ENCODE measurements at places on chromosomes 16 and 17.

DNA sequence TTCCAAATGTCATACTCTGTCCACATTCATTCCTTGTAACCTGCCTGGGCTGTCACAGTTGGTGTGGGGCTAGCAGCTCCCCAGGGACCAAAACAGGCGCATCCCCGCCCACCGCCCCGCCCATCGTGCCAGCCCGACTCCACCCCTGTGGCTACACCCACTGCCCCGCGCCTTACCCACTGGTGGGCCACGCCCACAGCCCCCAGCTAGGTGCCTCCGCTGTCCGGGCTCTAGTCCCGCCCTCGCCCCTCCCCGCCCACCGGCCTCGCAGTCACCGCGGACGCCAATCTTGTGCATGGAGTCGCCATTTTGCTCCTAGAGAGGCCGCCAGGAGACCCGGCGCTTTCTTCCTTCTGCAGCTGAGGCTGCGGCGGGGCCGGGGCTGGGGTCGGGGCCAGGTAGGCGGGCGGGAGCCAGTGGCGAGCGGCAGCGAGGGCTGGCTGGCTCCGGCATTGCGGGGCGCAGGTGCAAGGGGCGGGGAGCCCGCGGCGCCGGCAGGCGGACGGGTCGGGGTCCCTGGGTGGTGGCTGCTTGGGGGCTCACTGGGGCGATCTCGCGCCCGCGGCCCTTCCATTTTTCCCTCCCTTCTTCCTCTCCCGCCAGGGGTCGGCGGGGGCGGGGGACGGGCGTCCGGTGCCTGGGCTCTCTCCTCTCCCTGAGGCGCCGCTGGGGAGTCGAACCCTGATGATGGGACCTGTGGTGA, at the start of gene PRPSAP2:
TSS of gene PRPSAP2 (plus strand) at position 268 of the 703 bp plus-strand sequence. CDS start 7,703 bp downstream, outside the sequence.
- peak within 1 kb of the TSS; percentile 71 for H3K4me3 ChIP-seq
- peaks cover 6% of the 10 kb centered on the region for H3K4me1 ChIP-seq
- no peaks in the 10 kb centered on the region for H3K27me3 ChIP-seq
- H3K27ac ChIP-seq, result peak within 1 kb of the TSS; percentile 91

DNA sequence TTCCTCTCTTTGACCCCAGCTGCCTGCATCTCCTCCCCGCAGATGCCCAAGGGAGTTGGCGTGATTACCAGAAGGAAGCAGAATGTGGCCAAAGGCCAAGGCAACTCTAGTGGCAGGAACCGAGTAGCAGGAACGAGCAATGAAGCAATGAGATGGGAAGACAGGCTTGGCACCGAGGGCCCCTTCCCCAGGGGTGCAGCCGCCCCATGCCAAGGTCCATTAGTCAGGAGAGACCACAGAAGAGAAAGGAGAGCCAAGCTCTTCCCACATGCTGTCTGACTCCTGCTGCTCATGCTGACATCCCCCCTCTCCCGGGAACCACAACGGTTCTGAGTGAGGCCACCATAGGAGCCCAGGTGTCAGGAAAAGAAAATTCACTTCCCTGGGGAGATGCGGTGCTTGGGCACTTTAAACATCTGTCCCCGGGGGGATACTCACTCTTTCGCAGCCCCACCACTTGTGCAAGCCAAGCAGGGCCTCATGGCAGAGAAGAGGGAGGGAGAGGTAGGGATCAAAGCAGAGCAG, 67.4 kb downstream of the MYO18A start:
- peak overlapping the region; percentile 23 for H3K27ac ChIP-seq
- peaks cover 88% of the 10 kb centered on the region for H3K36me3 ChIP-seq
- no peak overlapping the region for H3K4me3 ChIP-seq
- H3K27me3 ChIP-seq, result no peaks in the 10 kb centered on the region

DNA sequence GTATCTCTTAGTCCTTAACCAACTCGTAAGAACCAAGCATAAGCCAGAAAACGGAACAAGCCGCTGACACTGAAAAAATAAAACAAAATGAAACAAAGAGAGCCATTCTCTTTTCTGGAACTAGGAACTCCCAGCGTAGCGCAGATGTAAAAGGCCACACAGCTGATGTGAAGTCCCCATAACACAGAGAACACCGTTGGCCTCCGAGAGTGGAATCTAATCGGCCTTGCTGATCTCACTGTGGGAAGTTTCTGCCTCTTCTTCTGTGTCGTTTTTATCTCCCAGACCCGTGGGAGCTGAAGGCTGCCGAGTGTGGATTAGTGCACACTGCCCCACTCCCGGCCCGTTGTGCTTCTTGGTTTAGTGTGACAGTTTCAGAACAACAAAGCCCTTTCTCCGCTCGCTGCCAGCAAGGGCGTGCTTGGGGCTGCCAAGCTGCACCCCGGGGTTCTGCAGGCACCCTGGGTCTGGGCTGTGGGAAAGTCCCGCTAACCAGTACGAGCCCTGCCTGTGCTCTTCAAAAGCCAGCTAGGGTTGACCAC, 21.7 kb downstream of the TTYH2 start:
- no peaks in the 10 kb centered on the region for H3K36me3 ChIP-seq
- H3K4me1 ChIP-seq, result no peaks in the 10 kb centered on the region
- no peak overlapping the region for H3K4me3 ChIP-seq
- peak overlapping the region; percentile 15 for H3K27ac ChIP-seq
- ATAC-seq, result no peak

DNA sequence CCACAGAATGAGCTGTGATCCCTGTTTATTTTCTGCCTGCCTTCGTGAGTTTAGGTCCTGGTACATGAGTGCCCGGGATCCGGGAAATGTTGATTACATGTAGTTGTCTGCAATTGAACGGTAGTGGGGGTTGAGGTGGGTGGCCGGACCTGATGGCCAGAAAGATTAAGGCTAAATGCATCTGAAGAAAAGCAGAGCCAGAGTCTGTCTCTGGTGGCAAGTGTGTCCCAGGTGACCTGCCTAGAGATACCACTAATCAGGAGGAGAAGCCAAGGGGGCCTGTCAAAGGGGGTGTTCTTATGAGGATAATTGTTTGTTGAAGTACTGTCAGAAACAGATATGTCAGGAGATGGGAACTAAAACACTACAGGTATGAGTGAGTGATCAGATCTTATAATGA, 154.0 kb upstream of the ASIC2 start:
- no peaks in the 10 kb centered on the region for H3K36me3 ChIP-seq
- no peak for ATAC-seq
- H3K27ac ChIP-seq, result no peak overlapping the region
- no peaks in the 10 kb centered on the region for H3K27me3 ChIP-seq
- no peaks in the 10 kb centered on the region for H3K4me1 ChIP-seq
- H3K4me3 ChIP-seq, result no peak overlapping the region

- H3K27ac ChIP-seq, result no peak overlapping the region
- peaks cover 21% of the 10 kb centered on the region for H3K4me1 ChIP-seq
- H3K27me3 ChIP-seq, result no peaks in the 10 kb centered on the region
- H3K36me3 ChIP-seq, result no peaks in the 10 kb centered on the region
- peak overlapping the region; percentile 67 for H3K4me3 ChIP-seq
These were observed 137.2 kb upstream of the RPH3AL start for GRCh38 chr17:489758-490329.

DNA sequence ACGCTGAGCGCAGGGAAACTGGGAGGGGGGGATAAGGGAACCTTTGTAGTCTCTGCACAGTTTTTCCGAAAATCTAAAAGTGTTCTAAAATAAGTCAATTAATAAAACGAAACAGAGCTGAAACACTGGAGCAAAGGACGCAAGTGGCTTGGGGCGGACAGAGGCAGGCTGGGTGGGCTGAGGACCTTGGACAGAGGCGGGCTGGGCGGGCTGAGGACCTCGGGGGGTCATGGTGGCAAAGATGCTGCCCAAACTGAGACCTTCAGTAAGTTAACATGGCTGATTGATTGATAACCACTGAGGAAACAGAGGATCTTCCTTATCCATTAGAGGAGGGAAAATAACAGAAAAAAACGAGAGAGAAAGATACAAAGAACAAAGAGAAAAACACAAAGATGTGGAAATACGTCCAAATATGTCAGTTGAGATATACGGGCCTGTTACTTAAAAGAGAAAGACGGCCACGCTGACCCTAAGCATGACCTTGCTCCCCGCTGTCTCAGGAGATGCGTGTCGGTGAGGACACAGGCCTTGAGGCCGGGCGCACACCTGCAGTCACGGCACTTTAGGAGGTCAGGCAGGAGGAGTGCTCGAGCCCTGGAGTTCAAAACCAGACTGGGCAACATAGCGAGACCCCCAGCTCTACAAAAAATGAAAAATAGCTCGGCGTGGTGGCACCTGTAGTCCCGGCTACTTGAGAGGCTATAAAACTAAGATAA, 76.1 kb upstream of the GNG13 start:
- no peak overlapping the region for H3K27ac ChIP-seq
- no peak overlapping the region for H3K4me3 ChIP-seq
- H3K27me3 ChIP-seq, result no peaks in the 10 kb centered on the region
- no peaks in the 10 kb centered on the region for H3K36me3 ChIP-seq

DNA sequence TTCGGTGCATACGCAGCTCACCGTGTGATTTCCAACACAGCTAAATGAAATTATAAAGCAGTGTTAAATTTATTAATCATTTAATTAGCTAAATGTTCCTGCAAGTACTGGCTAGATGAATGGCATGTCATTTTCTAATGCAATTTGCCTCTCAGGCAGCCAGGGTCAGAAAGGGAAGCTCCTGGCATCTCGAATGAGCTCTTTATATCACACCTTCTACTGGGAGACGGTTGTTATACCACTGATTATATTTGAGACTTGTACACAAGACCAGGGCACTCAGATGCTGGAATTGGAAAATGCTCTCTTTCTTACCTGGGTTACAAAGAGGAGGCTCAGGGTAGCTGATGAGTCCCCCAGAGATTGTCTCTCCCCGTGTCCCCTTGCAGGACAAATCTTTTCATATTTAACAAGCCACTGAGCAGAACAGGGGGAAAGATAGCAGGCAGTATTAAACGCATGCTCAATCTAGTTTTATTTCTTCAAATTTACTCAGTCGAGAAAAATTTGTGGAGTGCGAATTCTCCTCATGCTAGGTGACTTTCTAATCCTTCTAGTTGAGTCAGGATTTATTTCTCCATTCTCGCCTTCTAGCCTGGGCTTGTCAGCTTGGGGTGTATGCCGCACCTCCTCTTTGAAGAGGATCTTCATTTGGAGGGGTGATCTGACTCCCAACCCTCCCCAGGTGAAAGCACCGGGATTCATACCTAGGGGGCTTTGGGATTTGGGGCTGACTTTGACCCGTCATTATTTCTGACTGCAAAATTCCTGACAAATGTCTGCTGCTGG, 441.1 kb downstream of the MAF start:
- no peaks in the 10 kb centered on the region for H3K36me3 ChIP-seq
- H3K4me1 ChIP-seq, result no peaks in the 10 kb centered on the region
- ATAC-seq, result no peak
- H3K27me3 ChIP-seq, result no peaks in the 10 kb centered on the region

Measured in gastroesophageal sphincter (tissue), 4 donors.